ENCODE measurements at places on chromosomes 12 and 14.

DNA sequence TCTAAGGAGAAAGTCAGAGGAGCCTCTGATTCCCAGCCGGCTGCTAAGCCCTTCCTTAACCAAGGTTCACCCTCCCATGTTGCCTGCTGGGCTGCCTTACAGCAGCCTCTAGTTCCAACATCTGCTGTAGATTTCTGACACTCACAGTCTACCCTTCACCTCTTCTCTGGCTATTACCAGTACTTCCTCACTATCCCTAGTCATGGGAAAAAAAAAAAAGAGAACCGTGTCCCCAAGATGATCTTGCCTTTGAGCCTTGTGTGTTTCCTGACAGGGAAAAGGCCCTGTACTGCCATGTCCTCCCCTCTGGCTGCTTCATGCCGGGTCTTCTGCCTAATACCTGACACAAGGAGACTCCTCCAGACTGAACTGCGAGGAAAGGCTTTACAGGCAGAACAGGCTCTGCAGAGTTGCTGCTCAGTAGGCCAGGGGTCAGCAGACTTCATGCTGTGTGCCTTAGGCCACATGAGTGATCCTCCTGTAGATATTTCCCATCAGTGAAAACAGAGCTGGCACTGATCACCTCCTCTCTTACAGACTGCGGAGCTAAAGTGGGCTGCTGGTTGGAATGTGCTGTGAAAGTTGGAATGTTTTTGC lies 46.8 kb downstream of the PRKCH start:
- DNase-seq = no peak

DNA sequence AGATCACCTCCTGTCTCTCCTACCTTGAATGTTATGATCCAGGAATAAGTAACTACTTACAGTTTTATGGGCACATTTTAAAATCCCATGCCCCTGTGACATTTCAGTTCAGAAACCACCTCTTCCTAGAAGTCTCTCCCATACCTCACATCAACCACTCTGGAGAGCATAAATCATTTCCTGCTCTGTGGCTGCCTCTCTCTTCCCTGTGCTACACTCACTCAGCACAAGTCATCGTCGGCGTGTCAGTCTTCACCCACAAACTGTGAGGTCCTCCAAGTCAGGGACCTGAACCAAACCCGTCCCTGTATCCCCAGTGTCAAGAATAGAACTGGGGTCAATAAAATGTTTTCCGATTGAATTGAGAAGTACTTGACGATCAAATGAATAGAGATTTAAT lies 863.3 kb downstream of the BCL11B start:
- no peak for DNase-seq

- no peak for DNase-seq
Measured at GRCh38 chr12:66851134-66851533, 172.3 kb upstream of the GRIP1 start.

GRCh38 chr12:128236525-128236924 lies 30.4 kb upstream of the TMEM132C start:
- no peak for DNase-seq

DNA sequence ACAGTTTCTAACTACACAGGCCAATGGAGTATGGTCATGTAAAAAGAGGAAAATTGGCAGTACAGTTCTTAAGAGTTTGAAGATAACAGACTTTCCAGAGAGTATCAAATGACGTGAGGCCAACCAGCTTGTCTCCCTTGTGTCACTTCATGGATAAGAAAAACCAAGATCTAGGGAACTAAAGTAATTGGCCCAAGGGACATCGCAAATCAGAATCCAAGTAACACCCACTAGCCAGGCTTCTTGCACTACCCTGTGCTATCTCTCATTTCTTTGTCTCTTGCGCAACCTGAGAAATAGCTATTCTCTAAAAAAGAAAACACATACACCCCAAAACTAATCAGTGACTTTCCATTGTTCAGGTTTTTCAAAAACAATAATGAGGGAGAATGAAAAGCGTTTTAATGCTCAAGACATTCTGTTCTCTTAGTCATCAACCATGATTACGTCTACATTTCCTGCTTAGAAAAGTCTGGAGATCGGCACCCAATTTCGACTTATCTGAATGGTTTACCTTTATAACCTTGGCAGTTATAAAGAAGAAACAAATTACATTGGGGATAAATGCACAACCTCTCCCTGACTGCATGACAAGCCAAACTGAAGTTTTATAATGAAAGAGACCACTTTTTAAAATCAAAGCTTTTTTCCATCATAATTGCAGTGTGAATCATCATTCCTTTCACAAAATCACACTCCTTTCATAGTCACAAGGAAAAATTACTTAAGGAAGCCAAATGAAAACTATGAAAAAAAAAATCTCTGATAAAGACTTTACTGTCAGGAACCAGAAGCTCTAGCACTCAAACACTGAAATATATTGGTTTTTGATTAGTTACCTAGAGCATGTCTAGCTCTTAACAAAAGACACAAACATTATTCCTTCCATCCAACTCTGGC lies 42.1 kb downstream of the TMTC1 start:
- DNase-seq = no peak

- DNase-seq = no peak
Measured at GRCh38 chr14:105398726-105399465, 558 bp downstream of the TEX22 start.

- no peak for DNase-seq
Measured at GRCh38 chr12:129610601-129611120, 293.2 kb downstream of the TMEM132D start.

DNA sequence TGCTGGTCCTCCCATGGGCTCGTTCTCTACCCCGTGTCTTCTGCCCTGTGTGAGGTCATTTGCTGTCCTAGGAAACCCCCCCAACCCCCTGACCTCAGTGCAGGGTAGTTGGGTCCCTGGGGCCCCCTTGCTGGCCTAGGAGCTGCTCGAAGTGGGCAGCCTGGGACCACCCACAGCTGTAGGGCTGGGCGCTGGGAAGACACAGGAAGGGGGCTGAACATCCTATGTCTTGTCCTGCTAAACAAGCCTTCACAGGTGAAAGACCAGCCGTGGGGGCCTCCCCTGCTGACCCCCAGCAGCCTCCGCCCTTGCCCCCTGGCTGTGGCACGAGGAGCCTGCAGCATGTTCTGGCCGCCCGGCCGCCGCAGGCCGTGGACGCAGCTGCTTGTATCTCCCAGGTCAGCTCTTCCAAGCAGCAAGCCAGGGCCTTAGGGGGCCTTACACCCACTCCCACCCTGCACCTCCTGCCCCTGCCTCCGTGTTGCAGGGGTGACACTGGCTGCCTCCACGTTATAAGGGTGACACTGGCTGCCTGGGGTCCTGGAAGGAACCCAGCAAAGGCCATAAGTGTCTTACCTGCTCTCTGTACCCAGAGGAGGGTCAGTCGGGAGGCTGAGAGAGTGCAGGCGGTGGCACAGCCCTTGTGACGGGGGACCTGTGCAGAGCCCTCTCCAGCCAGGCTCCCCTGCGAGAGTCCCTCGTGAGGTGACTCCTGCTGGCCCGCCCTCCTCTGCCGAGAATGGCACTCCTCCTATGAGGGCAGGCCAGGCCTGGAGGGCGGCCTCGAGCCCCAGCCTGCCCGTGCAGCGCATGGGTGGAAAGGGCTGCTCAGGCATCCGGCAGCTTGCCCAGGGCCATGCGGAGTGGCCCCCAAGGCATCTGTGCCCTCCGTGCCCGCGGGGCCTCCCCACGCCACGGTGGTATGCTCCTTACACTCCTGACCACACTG lies 11.5 kb upstream of the TEX22 start:
- no peak for DNase-seq

GRCh38 chr12:15801770-15802744 lies 12.9 kb upstream of the EPS8 start:
- no peak for DNase-seq

GRCh38 chr14:102040153-102040552 lies 46.7 kb downstream of the HSP90AA1 start:
- no peak for DNase-seq

Measured in amygdala (tissue), 56 donors.